ENCODE measurements at places on chromosomes 4 and X.

- no peak for DNase-seq
These were observed 47.9 kb downstream of the TECRL start for GRCh38 chr4:64361399-64361740.

DNA sequence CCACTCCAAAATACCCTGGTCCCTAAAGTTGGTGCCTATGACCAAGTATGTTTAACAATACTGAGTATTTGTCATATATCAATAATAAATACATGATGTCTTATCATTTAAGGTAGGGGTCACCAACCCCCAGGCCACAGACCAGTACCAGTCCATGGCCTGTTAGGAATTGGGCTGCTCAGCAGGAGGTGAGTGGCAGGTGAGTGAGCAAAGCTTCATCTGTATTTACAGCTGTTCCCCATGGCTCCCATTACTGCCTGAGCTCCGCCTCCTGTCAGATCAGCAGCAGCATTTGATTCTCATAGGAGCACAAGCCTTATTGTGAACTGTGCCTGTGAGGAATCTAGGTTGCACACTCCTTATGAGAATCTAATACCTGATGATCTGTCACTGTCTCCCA is 126.2 kb downstream of the HNRNPD start:
- DNase-seq: no peak

- no peak for DNase-seq
These were observed 20.7 kb downstream of the HHIP start for GRCh38 chr4:144666539-144667175.

GRCh38 chr4:14182148-14182547 is 554.6 kb upstream of the BOD1L1 start:
- DNase-seq: no peak

- no peak for DNase-seq
These were observed 58.3 kb upstream of the DOCK11 start for GRCh38 chrX:118437283-118437682.

DNA sequence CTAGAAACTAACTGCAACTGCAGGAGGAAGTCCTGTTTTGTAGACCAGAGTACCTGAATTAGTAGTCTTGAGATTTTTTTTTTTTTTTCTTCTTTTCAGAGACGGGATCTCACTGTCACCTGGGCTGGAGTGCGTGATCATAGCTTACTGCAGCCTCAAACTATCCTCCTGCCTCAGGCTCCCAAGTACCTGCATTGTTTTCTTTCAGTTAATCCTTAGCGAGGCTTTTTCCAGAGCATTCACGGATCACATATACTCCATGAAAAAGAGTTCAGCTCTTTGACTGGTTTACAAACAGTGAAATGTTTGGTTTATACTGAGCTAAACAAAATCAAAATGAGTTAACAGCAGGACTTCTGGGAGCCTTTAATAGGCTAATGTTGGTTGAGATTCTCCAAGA is 45.8 kb downstream of the KLHL15 start:
- DNase-seq: no peak

All from hematopoietic multipotent progenitor cell treated with erythropoietin and hydrocortisone succinate and interleukin-3 and kit ligand, for 8 days (in vitro differentiated cells).